ENCODE measurements at places on chromosomes 2 and 18. TPM values are rescaled to one million over a fixed set of nuclear protein-coding genes. Genes with fewer than 3 reads are reported as not detected.

MYO3B gene
- 16.8 TPM for total RNA-seq

GRCh38 chr18:13406049-13406615, 187.6 kb downstream of the LDLRAD4 start:
- no peak for DNase-seq

- DNase-seq: no peak
Observed at GRCh38 chr2:240909216-240909974, 3.3 kb downstream of the CROCC2 start.

TIGD1 gene
- total RNA-seq: 14.6 TPM

NAT8 gene
- not detected for total RNA-seq

- no peak for DNase-seq
Observed at GRCh38 chr2:241003369-241003768, 5.0 kb downstream of the SNED1 start.

DNA sequence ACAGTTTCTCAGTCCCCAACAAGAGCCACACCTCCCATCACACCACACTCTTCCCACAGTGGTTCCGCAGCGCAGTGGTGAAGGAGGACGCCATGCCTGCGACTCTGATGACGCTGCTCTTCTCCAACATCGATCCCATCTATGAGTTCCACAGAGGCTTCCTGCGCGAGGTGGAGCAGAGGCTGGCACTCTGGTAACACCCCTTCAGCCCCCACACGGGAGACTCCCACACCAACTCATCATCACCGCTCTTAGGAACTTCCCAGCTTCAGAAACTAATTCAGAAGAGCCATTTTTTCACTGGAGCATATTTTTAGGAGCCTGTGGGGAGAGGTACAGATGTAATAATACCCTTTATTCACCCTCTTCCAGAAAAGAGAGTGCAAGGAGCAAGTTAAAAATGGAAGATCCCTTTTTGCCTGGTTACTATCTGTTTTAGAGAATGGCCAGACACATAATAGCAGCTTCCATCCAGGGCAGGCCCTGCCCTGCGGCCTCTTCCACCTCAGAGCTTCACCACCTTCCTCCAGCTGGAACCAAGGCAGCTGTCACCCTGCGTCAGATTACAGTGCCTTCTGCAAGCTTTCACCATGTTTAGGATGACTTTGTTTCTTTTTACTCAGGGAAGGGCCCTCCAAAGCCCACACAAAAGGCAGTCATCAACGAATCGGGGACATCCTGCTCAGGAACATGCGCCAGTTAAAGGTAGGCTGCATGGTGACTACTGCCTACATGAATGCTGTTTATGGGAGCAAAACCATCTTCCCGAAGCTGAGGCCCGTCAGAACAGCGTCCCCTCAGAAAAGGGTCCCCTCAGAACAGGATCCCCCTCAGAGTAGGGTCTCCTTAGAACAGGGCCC, 44.9 kb downstream of the STK25 start:
- DNase-seq: no peak

GRCh38 chr2:169540146-169540545, 30.6 kb downstream of the KLHL41 start:
- DNase-seq: no peak

GRCh38 chr18:26504831-26505230, 43.5 kb downstream of the KCTD1 start:
- DNase-seq: no peak

GRCh38 chr2:215796140-215796855, 217.1 kb downstream of the MREG start:
- DNase-seq: no peak

GKN1 gene
- total RNA-seq: not detected

MTCL1 gene
- total RNA-seq: 36.9 TPM

DNA sequence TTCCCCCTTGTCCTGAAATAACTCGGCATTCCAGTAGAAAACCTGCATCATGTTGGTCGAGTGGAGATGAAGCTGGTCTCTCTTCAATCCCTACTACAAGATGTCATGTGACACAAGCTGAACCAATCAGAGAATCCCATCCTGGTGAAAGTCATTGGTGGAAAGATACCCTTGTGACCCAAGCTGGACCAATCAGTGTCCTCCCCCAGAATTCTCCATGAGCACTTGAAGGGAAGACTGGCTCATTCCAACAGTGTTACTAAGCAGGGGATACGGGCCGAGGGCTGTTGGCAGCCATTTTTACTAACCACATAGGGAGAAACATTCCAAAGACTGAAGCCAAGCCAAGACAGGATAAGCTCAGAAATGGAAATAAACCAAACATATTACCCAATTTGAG, 298.3 kb downstream of the ICOS start:
- DNase-seq: no peak

GRCh38 chr2:8469709-8470493, 212.0 kb upstream of the ID2 start:
- DNase-seq: no peak

SCN7A gene
- total RNA-seq: 1.0 TPM

DNA sequence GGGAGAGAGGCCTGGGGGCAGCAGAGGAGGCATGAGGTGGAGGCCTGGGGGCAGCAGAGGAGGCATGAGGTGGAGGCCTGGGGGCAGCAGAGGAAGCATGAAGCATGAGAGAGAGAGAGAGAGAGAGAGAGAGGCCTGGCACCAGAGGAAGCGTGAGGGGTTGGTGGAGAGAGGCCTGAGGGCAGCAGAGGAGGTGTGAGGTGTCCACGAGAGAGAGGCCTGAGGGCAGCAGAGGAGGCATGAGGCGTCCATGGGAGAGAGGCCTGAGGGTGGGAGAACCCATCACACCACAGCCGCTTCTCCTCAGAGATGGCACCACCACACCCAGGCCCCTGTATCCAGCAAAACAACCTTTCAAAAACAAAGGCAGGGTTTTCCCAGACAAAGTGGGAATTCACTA, 55.7 kb upstream of the KCNG2 start:
- no peak for DNase-seq

DNA sequence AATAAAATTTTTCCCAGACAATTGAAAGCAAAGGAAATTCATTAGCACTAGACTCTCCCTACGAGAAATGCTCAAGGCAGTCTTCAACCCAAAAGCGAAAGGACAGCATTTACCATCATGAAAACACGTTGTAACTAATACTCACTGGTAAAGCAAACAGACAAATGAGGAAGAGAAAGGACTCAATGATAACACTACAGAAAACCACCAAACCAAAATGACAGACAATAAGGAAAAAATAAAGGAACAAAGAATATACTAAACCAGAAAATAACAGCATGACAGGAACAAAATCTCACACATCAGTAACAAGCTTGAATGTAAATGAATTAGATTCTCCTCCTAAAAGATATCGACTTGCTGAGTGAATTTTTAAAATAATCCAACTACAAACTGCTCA, 190.7 kb downstream of the NOL4 start:
- DNase-seq: no peak

TEX44 gene
- not detected for total RNA-seq

DNA sequence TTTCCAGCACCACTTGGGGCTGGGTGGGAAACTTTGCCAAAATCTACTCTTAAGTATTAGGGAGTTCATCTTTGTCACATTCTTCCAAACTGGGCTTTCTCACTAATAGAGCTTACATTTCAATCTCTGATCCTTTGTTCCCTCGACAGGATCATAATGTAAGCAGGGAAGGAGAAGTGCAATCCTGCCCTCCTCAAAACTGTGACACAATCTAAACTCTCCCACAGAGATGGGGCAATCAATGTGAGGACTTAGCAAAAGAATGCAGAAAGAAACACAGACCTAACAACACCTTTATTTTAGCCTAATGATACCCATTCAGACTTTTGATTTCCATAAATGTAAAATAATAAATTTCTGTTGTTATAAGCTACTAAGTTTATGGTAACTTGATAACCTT, 40.8 kb downstream of the DSEL start:
- DNase-seq: no peak

- peak; percentile 86 for DNase-seq
Observed at GRCh38 chr2:20378891-20379519, 28.4 kb upstream of the PUM2 start.

CRYGD gene
- not detected for total RNA-seq

DNA sequence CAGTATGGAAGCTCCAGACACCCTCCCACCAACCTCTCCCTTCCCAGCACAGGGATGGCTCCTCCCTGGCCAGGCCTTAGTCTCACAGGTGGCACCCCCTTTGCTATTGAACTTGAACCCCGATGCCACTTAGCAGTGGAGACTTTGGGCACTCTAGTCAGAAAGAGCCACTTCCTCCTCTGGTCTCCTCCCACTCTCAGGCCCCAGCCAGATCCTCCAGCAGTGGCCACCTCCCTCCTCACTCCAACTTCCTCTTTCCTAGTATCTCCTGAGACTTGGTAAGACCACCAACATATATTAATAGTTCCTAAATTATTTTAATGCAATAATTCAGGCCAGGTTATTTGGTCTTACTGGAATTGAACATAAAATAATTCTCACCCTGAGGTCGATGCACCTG, 437.2 kb upstream of the ID2 start:
- DNase-seq: no peak

DNA sequence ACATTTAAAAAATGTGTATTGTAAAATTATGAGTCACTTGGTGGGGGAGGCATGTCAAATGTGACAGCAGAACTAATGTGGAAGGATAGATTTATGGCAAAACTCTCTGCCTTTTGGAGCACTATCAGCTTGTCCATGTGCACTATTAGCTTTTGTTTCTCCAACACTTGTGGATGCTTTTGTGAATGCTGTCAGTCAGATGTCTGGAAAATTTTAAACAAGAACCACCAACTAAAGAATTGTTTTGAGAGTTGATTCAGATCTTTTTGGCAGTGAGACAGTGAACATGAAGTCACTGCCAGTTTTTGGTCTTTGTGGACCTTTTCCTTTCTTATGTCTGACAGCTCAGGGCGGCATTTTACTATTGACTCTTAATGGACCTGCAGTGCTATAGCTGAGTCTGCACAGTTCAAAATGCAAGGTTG, 72.4 kb downstream of the KIAA1328 start:
- no peak for DNase-seq

TMSB10 gene
- 2,248 TPM for total RNA-seq

REG3A gene
- total RNA-seq: not detected

RRM2 gene
- total RNA-seq: 66.0 TPM

DNA sequence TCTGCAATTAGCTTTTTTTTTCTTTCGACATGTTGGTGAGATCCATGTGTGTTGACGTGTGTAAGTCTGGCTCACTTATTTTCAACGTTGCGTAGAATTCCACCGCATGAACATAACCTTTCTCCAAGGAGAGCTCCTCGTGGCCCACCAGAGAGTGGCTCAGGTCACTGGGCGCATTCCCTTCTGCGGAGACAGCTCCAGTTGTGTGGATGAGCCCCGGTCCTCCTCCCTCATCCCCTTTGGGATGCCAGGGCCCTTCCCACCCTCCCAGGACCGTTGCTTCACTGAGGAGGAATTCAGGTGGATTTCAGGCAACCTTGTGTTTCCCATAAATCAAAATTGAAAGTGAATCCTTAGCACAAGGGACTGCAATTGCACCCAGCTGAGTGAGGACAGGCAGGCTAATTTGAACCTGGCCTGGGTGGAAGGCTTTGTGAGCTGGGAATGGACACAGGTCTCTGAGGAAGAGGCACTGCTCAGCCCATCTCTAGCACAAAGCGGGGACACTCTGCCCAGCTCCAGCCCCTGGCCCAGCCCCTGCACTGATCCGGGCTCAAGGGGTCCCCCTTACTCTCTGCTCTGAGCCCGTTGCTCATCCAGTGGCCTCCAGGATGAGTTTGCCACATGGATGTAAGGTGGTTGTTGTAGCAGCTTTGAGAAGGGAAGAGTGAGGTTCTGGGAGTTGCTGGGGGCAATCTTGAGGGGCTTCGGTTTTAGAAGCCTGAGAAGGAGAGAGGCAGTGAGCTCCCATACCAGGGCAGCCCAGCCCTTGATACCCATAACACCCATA, 57.8 kb upstream of the HAAO start:
- no peak for DNase-seq

GRCh38 chr2:100880730-100881129, 60.8 kb downstream of the NPAS2 start:
- DNase-seq: no peak

DNA sequence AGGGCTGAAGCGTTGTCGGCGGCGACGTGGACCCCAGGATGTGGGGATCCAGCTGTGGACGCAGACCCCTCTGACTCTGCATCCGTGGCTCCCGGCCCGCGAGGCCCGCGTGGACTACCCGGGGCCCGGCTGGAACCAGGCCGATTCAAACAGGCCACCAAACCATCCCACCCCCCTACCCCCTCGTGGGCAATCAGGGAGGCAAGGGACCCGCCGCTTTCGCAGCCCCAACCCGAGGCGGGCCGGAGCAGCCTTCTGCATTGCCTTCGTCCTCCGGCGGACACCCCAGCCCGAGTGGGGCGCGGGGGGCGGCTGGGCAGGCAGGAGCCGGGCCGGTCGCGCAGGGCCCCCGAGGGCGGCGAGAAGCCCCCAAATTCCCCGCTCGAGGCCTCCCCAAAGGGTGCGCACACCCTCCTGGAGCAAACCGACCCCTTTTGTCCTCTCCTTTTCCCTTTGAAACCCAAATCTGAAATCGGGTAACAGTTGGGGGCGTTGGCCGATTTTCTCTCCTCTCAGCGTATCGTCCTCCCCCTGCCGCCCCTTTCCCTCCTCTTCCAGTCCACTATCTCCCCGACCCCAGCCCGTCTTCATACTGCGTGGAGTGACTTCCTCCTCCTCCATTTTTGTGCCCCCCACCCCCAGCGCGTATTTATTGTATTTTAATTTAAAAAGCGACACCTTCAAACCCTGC, 7.4 kb downstream of the SP9 start:
- DNase-seq: peak; percentile 56

SCN9A gene
- 1.1 TPM for total RNA-seq

CCDC148 gene
- 9.3 TPM for total RNA-seq

DYNAP gene
- total RNA-seq: not detected

DNA sequence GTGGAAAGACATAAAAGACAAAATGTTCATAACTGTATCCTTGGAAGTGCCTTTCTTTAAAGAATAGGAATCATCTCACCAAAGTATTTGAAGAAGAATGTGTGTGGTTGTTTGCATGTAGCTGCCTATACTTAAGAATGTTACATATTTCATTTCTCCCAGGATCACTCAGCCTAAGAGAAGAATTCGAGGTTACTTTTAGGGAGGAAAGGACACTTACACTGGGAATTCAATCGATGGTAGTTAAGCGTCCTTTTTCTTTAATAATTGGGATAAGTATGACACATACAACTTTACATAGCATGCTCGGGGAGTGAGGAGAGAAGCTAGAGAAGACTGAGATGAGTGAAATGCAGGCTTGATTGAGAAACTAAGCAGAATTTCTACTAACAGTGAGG, 22.0 kb upstream of the CYP1B1 start:
- no peak for DNase-seq

PSD4 gene
- 0.87 TPM for total RNA-seq

DNA sequence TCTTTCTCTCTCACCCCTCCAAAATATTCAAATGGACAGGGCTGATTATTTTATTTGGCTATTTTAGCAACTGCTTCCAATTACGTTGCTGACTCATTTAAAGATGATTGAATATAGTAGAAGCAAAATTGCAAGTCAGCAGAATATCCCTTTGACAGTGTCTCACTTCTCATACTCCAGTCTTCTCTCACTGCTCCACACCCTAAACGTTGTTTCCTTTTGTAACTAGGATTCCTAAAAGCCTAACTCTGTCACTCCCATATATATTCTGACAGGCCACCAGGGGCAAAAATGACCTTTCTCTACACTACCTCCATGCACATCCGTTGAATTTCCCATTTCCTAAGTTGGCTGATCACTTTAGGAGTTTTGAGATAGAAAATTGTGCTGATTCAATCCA, 351.1 kb downstream of the RND3 start:
- DNase-seq: no peak

STON1 gene
- total RNA-seq: 36.7 TPM

- DNase-seq: peak; percentile 82
Observed at GRCh38 chr2:217371781-217372213, 511.9 kb upstream of the TNP1 start.

CROCC2 gene
- not detected for total RNA-seq

- no peak for DNase-seq
Observed at GRCh38 chr18:23277399-23277798, 142.1 kb downstream of the CABLES1 start.

Data from neural progenitor cell (in vitro differentiated cells).